HL-60 (cell line): ENCODE measurements at places on chromosomes 16 and 17.

GRCh38 chr17:62786646-62787045 is 21.5 kb downstream of the MARCHF10 start:
- DNase-seq = no peak

- no peak for DNase-seq
These were observed 11.4 kb upstream of the SLC38A10 start for GRCh38 chr17:81306491-81306890.

DNA sequence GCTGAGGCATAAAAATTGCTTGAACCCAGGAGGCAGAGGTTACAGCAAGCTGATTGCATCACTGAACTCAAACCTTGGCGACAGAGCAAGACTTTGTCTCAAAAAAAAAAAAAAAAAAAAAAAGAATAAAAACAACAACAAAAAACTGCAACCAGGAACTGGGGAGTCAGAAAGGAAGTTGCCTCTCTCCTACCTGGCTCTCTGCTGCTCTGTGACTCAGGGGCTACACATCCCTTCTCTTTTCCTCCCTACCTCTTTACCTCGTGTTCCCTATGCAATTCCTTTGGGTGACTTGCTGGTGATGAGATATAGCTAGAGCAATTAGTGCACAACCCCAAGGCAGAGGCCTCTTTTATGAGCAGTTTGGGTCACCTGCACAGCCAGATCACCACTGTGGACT is 95.9 kb downstream of the ABCC1 start:
- DNase-seq = no peak

DNA sequence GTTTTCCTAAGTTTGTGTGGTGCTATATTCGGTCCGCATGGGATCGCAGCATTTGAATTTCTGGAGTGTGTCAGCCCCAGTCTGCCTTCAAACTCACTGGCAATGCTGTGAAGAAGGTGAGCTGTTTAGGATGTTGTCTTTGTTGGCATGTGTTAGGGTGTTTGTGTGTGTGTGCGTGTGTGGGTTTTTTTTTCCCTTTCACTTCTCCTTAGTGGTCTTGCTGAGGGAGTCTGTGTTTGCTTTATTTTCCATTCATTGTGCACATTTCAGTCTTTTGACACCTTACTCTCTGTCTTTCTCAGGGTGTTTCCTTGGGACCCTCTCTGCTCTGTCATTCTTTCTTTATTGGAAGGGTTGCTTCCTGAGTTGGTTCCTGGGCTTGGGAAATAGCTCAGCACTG is 27.7 kb upstream of the RBFOX1 start:
- no peak for DNase-seq

GRCh38 chr16:917591-918061 is 53.2 kb downstream of the LMF1 start:
- DNase-seq = no peak

DNA sequence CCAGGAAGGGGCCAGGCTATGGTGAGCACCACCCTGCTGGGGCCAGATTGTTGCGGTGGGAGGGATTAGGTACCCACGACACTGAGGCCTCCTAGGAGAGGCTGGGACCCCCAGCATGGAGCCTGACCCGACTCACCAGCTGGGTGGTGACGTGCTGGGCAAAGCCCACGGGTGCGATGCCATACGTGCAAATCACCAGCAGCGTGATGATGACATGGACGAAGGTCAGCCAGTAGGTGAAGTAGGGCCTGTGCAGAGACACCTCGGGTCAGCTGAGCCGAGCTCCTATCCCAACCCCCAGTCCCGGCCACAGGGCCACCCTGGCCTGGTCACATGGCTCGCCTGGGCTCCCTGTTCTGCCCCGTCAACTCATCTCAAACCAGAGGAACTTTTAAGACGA is 7.5 kb downstream of the AANAT start:
- DNase-seq = no peak

DNA sequence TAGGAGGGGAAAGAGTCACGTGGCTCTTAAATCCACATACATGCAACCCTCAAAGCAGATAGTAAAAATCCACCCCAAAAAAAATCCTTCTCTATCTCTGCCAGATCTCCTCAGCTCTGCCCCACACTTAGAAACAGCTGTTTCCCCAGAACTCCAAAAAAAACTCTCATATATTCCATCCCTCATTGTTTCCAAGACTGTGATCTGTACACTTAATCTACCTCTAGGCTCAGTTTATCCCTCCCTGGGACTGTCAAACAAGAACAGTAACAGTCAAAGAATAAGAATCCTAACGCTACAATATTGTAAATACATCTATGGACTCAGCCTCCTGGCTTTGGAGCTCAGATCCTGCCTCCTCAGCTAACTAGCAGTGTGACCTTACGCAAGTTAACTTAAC is 11.6 kb downstream of the CUEDC1 start:
- no peak for DNase-seq

DNA sequence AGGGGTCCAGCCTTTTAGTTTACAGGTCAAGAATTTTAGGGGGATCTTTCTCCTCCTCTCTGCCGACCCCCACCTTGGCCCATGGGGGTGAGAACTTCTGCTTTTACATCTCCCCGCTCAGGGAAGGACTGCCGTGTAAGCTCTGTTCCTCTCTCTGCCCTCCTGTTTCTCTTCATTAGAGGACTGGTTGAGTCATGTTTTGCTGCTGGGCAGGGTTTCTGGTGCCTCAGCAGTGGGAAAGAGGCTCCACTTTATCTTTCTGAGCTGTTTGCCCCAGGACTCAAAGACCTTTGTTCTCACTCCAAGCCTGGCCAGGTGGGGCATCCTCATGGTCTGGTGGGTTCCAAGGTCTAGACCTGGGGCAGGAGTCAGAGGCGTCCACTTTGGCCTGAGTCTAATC is 93.0 kb downstream of the UTP18 start:
- DNase-seq = no peak

- no peak for DNase-seq
These were observed 28.8 kb downstream of the TMEM92 start for GRCh38 chr17:50303051-50303450.

DNA sequence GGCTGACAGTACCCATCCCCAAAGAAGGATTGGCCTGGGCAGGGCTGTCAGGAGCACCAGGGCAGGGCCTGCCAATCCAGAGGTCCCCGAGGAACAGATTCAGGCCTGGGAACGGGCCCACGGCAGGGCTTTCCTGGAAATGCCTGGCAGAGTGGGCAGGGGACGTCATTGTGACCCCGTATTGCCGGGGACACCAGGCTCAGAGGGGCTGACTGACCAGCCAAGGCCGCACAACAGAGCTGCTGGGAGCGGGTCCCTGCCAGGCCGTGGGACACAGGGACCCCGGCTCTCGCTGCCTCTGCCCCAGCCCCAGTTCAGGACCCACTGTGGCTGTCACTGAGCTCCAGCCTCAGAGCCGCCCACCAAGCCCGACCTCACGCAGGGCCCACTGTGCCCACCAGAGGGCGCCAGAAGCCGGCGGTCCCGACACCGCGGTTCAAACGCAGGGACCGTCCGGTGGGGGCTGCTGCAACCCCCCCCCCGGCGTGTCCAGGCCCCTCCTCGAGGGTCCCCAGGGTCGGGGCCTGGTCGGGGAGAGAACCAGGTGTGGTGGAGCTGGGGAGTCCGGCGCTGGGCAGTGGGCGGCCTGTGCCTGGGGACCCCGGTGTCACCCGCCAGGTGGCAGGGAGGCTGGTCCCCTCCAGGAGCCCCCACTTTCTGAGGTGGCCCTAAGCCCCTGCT is 15.2 kb upstream of the SSTR5 start:
- DNase-seq = peak; percentile 12

GRCh38 chr16:86092586-86093480 is 193.9 kb downstream of the IRF8 start:
- DNase-seq = no peak

DNA sequence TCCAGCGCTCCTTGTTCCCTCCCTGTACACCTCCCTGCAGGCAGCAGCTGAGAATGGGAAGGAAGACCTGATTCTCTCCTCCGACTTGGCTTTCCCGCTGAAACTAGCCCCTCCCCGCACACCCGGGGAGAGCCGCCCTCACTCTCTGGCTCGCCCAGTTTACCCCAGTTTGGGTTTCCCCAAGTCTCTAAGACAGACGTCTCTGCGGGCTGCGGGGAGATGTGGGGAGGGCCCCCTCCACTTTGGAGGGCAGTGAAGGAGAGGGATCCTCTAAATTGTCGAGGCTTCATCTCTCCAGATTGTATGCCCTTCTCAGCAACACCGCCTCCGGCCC is 797 bp downstream of the GRB7 start:
- no peak for DNase-seq

GRCh38 chr17:64103391-64104364 is 26.3 kb downstream of the ERN1 start:
- DNase-seq = peak; percentile 55

- DNase-seq = peak; percentile 88
These were observed 296.2 kb downstream of the SEC14L1 start for GRCh38 chr17:77437017-77437416.
